ENCODE measurements at places on chromosomes 4 and X. TPM values are rescaled to one million over a fixed set of nuclear protein-coding genes. Genes with fewer than 3 reads are reported as not detected.

Gene CHIC1
- 16.8 TPM for total RNA-seq

Gene SULT1B1
- total RNA-seq = 150 TPM

Gene ARHGAP36
- total RNA-seq = under 0.01 TPM

Gene ZBTB49
- 12.4 TPM for total RNA-seq

Gene BRS3
- not detected for total RNA-seq

Gene CYLC1
- not detected for total RNA-seq

All from thoracic aorta endothelial cell (primary cell).